ENCODE measurements at places on chromosomes 13 and 19.

DNA sequence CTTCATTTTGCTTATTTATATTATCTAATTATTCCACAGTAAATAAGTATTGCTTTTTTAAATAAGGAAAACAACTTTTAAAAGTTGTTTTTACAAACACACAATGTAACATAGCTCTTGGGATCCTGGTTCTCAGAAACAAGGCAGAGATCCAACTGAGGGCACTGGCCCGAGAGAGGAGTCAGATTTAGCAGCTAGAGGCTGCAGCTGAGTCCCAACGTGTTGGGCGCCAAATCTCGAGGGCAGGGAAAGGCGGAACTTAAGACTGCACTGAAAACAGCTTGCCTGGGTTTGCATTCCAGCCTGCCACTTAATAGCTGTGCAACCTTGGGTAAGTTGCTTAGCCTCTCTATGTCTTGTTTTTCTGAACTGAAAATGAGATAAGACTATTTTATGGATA is 16.4 kb upstream of the WASF3 start:
- DNase-seq, result no peak

DNA sequence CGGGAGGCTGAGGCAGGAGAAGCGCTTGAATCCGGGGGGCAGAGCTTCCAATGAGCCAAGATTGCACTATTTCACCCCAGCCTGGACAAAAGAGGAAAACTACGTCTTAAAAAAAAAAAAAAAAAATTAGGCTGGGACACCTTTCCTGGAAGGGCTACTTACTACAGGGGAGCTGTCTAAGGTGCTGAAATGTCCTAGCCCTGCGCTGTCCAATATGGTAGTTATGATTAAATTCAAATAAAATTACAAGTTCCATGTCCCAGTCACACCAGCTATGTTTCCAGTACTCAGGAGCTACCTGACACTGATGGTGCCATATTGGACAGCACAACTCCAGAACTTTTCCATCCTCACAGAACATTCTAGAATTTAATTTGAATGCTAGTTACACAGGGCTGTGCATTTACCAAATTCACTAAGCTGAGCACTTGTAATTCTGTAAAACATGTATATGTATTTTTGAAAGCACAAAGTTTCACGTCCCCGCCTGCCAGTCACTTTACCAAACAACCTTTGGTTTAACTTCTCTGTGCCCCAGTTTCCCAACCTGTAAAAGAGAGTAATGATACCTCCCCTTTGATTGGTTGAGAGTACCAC is 9.2 kb upstream of the ZSCAN22 start:
- DNase-seq, result peak; percentile 35

DNA sequence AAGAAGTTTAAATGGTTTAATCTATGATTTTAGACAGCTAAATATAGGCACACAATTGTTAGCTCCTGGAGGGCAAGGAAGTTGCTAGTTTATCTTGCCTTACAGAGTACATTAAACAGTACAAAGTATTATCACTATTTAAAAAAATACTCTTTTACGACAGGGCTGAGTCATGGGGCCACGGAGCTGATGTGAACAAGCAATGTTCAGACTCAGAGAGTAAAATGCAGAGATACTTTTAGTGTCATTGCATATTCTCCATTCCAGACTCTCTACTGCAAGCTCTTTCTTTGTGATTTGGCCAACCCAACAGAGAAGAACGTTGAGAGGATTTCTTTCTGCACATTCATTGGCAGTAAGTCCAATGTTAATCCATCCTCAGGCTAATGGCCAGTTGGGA is 352.4 kb downstream of the SPRY2 start:
- DNase-seq, result peak; percentile 68

- DNase-seq, result no peak
Measured at GRCh38 chr19:28420811-28421550, 792.0 kb downstream of the UQCRFS1 start.

DNA sequence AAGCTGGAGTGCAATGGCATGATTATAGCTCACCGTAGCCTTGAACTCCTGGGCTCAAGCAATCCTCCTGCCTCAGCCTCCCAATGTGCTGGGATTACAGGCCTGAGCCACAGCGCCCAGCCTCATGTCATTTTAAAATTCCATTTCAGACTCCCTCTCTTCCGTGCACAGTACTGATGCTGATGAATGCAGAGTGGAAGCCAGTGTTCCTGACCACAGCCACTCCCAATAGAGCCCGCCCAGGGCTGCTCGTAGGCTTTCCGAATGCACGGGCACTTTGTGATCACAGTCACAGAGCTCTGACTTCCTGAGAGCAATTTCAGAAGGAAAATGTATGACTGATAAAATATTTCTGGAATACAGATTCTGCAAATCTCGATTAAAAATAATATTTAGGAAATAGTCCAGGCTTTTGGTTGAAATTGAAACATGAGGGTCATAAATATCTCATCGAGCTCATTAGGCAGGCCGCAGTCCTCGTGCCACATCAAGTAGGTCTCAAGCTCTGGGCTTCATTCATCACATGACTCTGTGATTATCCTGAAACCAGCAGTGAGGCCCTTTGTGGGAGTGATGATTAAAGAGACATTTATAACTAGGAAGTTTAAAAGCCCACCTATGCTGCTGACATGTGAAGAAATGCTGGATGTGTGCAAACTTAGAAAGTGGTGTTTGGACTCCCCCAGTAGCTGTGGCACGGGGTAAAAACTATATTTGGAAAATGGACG is 38.9 kb upstream of the AMER2 start:
- no peak for DNase-seq

DNA sequence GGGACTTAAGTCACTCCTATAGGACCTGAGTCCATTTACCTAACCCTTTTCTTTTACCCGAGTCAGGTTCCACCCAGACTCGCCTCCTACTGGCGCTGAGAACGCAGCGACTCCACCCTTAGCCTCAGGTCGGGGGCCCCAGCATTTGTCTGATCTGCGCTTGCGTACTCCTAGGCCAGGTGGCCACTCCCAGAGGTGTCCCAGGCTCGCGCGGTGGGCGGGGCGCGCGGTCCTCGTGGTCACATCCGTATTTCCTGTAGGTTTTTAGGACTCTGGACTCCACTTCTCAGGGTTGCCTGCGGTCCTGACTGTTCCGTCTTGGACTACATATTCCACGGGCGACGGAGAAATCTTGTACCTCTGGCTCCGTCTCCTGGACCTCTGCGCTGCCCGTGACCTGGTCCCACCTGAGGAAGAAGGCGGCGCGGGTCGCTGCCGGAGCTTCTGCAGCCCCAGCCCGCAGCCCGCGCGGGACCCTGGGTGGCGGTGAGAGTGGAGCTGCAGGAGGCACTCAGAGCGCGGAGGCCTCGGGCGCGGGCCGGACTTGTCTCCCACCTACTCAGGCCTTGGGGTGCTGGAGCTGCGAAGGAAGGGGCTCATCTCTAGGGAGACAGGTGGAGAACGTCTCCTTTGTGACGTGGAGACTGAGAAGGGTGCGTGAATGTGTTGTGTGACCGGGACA is 11.0 kb upstream of the ZNF573 start:
- no peak for DNase-seq

- peak; percentile 20 for DNase-seq
Measured at GRCh38 chr13:113152691-113152983, 5.8 kb upstream of the PROZ start.

DNA sequence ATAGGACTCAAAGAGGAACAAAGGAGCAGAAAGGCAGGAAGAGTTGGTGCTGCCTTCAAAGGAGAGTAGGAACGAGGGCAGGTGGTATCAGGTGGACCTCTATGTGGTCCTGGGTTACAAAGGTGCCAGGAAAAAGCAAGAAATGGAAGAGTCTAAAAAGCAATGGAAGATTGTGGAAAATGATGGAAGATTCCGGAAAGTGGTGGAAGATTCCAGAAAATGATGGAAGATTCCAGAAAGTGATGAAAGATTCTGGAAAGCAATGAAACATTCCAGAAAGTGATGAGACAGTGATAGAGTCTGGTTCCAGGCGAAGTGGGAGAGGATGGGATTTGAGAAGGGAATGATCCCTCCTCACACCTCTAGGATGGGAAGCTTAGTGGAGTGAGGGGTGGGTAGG is 55.3 kb downstream of the ZNF557 start:
- no peak for DNase-seq

DNA sequence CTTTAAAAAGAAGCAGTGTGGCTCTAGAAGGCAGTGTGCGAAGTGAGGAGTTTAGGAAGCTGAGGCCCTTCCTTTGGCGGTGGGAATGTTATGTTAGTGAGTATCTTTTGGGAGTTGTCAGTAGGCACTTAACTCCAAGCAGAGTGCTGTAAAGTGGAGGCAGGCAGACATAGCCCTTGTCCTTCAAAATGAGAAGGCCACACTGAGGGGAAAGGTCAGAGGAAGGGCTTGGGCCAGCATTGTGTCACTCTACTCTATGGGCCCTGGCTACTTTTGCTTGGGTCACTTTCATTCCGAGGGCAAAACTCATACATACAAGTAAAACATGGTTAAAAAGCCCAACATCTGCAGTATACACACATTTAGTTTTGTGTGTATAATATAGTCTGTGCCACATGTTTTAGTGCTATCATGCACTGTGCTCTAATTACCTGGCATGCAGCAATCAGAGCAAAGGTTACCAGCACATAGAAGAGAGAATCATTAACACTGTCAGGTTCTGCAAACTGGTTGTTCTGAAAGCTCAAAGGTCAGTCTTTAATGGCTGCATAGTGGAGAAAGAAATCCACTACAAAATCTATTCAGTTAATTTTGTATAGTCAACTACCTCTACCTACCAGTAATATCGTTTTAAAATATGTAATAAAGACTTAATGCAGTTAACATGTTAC is 64.4 kb downstream of the WASF3 start:
- no peak for DNase-seq

GRCh38 chr13:20190481-20191310 is 2.0 kb downstream of the GJB2 start:
- peak; percentile 87 for DNase-seq

DNA sequence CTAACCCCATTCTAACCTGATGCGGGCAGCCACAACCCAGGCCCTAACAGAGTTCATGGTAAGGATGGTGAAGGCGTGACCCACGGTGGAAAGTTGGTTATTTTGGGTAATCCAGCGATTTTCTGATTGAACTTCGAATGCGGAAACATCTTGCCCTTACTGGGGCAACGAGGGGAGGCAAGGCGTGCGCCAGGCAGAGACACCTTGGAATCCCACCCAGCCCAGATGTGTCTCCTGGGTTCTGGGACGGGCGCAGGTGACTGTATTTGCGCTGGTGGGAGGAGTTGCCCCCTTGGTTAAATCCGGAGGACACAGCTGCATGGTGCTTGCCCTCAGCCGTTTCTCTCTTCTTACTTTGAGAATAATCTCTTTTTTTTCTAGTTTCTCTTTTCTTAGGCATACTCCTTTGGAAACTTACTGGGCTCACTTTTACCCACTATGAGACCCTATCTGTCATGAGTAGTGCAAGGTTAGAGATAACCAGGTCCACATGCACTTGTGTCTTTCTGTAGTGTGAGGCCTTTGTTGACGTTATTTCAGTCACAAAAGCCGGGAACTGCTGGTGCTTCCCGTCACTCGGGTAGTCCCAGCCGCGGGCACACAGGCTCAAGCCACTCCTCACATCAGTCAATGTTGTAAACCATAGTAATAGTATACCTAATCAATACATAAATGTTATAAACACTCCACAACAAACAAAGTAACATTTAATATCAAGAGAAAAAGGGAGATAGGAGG is 81.5 kb downstream of the ATP11A start:
- no peak for DNase-seq

GRCh38 chr13:47945738-47946137 is 55.3 kb downstream of the SUCLA2 start:
- peak; percentile 74 for DNase-seq

GRCh38 chr13:39665763-39666162 is 10.3 kb downstream of the COG6 start:
- no peak for DNase-seq

- DNase-seq, result no peak
Measured at GRCh38 chr19:33366897-33367296, 6.6 kb upstream of the CEBPG start.

- DNase-seq, result peak; percentile 67
Measured at GRCh38 chr13:39451860-39452301, 151.1 kb downstream of the LHFPL6 start.

DNA sequence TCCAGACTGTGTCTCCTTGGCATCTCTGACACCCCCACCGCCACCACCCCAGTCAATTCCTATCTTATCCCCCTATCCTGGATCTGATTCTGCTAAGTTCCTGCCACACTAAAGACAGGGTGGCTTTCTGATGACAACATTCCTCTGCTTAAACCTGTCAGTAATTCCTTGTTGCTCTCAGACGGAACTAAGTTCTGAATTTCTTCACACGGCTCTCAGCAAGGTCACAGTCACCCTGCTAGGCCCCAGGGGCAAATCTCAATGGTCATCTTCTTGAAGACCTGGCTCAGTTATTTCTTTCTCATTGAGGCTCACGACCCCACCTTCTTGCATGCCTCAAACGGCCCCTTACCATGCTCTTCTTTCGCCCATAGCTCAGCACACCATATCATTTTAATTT is 7.6 kb downstream of the ALOX5AP start:
- no peak for DNase-seq

GRCh38 chr19:38734426-38735256 is 9.6 kb downstream of the CAPN12 start:
- no peak for DNase-seq

- peak; percentile 92 for DNase-seq
Measured at GRCh38 chr19:10695401-10696398, 5.5 kb upstream of the QTRT1 start.

DNA sequence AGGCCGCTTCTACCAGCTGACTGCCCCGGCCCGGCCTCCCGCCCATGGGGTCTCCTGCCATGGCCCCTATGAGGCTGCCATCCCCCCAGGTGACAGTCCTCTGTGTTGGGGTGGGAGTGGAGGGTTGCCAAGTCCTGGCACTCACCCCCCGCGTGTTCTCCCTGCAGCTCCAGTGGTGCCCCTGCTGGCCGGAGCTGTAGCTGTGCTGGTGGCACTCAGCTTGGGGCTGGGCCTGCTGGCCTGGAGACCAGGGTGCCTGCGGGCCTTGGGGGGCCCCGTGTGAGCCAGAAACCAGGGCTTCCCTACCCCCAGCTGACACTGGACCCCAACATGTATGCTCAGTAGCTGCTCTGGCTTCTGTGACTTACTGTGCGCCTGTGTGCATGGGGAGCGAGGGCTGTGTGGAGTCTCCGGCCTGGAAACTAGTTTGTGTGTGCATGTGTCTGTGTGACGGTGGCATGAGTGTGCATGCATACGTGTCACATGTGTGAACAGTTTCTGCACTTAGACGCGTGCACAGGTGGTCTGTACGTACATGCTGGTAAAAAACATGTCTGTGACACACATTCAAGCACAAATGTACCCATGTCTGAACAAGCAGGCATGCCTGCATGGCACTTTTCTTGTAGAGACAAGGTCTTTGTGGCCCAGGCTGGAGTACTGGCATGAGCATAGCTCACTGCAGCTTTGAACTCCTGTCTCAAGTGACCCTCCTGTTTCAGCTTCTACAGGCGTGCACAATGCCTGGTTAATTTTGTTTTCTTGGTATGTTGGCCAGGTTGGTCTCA is 4.9 kb downstream of the ACP4 start:
- DNase-seq, result no peak

- DNase-seq, result peak; percentile 48
Measured at GRCh38 chr19:2315818-2316353, 7.9 kb upstream of the LINGO3 start.

DNA sequence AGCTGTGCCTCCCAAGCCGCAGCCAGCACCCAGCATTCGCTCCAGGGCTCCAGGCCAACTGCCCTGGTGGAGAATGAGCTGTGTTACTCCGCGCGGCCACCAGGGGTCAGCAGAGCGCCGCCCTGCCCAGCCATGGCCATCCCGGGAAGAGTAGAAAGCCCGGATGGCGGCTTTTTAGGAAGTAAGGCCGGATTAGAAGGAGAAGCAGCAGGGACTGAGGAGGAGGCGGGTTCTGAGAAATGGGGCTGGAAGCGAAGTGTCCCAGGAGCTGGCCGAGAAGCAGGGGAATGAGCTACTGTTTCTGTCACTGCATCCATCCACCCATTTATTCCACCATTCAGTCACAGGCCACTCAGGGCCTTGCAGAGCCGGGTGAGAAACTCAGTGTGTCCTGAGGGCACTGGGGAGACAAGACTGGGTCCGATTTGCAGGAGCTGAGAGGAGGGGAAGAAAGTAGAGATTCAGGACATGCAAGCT is 6.6 kb upstream of the NPAS1 start:
- DNase-seq, result peak; percentile 68

Measured in fibroblast of skin of right quadriceps (primary cell).